HFFc6 (cell line): ENCODE measurements at places on chromosomes 3 and 15.
A peak's percentile ranks its signal among the peaks of the same experiment; 100 is the strongest.

DNA sequence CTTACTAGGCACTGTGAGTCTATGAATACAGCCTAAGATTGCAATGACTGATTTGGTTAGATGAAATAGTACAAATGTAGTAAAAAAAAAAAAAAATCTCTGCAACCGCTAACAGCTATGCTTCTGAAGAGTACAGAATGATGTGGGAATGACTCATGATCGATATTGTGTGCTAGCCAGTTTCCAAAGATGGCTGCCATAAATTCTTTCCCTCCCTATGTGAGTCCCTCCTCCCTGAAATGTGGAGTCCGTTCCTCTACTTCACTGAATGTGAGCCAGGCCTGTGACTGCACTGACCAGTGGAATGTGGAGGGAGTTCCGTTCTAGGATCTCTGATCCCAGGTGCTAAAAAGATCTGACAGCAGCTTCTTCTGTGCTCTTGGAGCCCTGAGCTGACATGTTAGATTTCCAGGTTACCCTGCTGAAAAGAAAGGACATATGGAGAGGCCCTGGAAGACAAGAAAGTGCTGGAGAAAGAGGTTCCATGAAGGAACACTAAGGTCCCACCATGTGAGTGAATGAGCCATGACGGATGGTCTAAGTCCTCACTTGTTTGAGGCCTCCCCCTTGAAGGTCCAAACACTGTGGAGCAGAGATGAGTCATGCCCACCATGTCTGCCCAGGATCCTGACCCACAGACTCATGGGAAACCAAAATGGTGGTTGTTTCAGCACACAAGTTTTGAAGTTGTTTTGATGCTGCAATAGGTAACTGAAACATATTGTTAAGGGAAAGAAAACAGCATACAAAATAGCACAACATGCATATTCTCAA, 46.3 kb downstream of the DGKG start:
- peak; percentile 46 for DNase-seq
- H3K36me3 ChIP-seq = no peaks in the 10 kb centered on the region
- H3K27ac ChIP-seq = no peak overlapping the region
- H3K4me3 ChIP-seq = no peak overlapping the region
- H3K4me1 ChIP-seq = peaks cover 24% of the 10 kb centered on the region

- no peaks in the 10 kb centered on the region for H3K4me1 ChIP-seq
- H3K36me3 ChIP-seq = no peaks in the 10 kb centered on the region
- H3K4me3 ChIP-seq = no peak overlapping the region
- no peak for DNase-seq
- peaks cover 8% of the 10 kb centered on the region for H3K27me3 ChIP-seq
Observed at GRCh38 chr3:46200211-46200610, 7.9 kb downstream of the CCR1 start.

- H3K27ac ChIP-seq = no peak overlapping the region
- no peak for DNase-seq
- H3K27me3 ChIP-seq = peaks cover 48% of the 10 kb centered on the region
- no peaks in the 10 kb centered on the region for H3K36me3 ChIP-seq
Observed at GRCh38 chr3:46659285-46659684, 34.2 kb downstream of the ALS2CL start.

- H3K4me3 ChIP-seq = no peak overlapping the region
- H3K27ac ChIP-seq = no peak overlapping the region
- H3K4me1 ChIP-seq = no peaks in the 10 kb centered on the region
- H3K27me3 ChIP-seq = no peaks in the 10 kb centered on the region
- H3K36me3 ChIP-seq = no peaks in the 10 kb centered on the region
- DNase-seq = no peak
Observed at GRCh38 chr3:62755285-62755684, 119.9 kb downstream of the CADPS start.

GRCh38 chr3:50352781-50353180, 2.1 kb downstream of the CYB561D2 start:
- peak overlapping the region; percentile 45 for H3K27ac ChIP-seq
- H3K4me3 ChIP-seq = no peak overlapping the region
- peaks cover 48% of the 10 kb centered on the region for H3K4me1 ChIP-seq
- peak; percentile 53 for DNase-seq

DNA sequence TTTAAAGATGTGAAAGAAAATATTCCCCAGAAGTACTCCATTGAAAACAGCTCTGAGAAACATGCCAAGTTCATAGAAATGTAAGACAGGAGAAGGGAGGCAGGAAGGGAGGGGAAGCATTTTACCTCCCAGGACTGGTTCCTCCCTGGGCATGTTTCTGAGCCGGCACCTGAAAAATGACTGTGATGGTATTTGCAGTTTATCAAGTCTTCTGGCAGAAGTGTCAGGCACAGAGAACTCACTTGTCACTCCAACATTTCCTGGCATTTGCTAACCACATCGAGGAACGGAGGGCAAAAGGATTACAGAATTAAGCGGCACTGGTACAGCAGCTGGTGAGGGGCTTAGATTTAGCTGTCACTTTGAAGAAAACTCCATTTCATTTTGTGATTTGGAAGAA, 1054.0 kb downstream of the TUSC7 start:
- no peak overlapping the region for H3K4me3 ChIP-seq
- no peak for DNase-seq

DNA sequence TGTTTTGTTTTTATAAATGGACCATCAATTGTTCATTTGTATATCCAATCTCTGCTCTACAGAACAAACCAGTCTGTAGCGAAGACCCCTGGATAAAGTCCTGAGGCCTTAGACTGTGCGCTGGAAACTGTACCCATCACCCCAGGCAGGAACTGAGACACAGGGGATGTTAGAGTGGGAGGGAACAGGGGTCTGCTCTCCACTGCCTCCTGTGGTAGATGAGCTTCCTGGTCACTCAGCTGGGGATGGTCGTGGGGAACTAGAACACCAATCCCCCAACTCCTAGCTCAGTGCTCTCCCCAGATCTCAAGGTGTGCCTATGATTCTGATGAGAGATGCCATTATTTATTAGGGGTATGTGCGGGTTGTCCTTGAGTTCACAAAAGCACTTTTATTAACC, 340.2 kb upstream of the IGF1R start:
- no peak overlapping the region for H3K4me3 ChIP-seq
- H3K27ac ChIP-seq = no peak overlapping the region
- DNase-seq = no peak
- peaks cover 10% of the 10 kb centered on the region for H3K27me3 ChIP-seq

DNA sequence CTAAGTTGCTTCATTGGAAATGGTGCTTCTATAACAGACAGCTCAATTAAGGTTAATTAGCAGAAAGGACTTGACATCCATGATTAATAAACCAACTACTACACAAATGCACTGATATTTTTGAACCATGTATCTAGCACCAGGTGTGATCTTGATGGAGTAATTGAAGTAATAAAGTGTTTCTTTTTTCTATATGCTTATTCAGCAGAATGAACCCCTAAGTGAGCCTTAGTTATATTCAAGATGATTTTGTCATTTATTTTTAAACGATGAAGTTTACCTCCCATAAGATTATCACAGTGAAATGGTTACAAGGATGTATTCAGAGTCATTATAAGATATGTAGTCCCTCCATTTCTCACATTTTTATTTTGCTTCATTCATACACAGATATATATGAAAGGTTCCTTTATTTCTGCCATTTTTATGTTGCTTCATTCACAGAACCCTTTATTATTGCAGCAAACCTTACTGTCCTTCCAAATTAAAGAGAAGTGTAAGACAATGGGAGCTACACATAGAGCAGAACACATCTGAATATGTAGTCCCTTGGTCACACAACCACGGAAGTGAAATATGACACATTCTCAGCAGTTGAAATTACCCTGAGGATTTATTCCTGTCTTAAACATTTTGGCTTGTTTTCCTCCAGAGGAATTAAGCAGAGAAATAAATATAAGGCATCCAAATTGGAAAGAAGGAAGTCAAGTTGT, 295.0 kb downstream of the RAP2B start:
- no peak overlapping the region for H3K27ac ChIP-seq
- no peaks in the 10 kb centered on the region for H3K27me3 ChIP-seq
- no peak for DNase-seq
- no peaks in the 10 kb centered on the region for H3K36me3 ChIP-seq
- no peak overlapping the region for H3K4me3 ChIP-seq
- no peaks in the 10 kb centered on the region for H3K4me1 ChIP-seq

DNA sequence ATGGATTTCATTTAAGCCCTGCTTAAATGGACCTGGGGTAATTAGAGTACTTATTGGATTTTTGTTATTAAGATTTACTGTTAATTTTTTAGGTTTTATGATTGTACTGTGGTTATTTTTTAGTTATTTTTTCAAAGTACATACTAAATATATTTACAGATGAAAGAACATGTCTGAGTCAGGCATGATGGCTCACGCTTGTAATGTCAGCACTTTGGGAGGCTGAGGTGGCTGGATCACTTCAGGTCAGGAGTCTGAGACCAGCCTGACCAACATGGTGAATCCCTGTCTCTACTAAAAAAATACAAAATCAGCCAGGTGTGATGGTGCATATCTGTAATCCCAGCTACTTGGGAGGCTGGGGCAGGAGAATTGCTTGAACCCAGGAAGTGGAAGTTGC, 16.2 kb upstream of the RPL24 start:
- no peak overlapping the region for H3K27ac ChIP-seq
- H3K36me3 ChIP-seq = no peaks in the 10 kb centered on the region
- no peak for DNase-seq
- H3K4me3 ChIP-seq = no peak overlapping the region
- peaks cover 12% of the 10 kb centered on the region for H3K4me1 ChIP-seq

GRCh38 chr15:49116108-49116857, 39.1 kb downstream of the COPS2 start:
- no peak overlapping the region for H3K27ac ChIP-seq
- H3K36me3 ChIP-seq = peaks cover 45% of the 10 kb centered on the region
- H3K4me3 ChIP-seq = no peak overlapping the region
- no peak for DNase-seq

- no peak overlapping the region for H3K27ac ChIP-seq
- DNase-seq = peak; percentile 22
- H3K4me3 ChIP-seq = no peak overlapping the region
- H3K27me3 ChIP-seq = no peaks in the 10 kb centered on the region
Observed at GRCh38 chr3:71201939-71202338, 381.6 kb downstream of the FOXP1 start.

DNA sequence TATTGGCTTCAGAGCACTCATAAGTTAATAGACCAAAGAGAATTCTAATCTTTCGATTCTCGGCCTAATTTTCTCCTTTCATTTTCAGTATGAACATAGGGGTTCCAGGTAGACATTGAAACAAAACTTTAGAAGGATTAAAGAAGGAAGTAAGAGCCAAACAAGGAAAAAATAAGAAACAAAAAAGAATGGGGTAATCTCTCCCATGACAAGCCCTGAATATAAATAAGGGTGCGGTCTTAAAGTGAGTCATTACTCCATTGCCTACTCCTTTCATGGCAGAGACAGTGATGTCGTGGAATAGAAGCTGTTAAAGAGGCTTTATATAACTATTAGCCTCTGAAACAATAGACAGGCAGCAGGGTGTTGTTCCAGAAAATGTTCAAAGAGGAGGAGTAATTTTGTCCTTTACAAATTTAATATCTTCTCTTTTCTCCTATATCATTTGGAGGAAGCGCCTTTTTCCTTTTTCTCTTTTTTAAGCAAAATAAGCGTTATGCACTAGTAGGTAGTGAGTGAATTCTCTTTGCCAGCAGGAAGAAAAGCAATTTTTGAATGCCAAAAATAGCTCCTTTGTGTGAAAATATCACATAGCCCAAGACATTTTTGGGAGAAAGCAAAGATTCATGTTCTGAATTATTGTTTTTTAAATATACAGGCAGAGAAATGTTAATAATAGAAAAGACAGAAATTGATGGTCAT, 607.9 kb upstream of the KCNMB2 start:
- H3K4me1 ChIP-seq = peaks cover 58% of the 10 kb centered on the region
- H3K36me3 ChIP-seq = peaks cover 6% of the 10 kb centered on the region
- DNase-seq = no peak
- no peak overlapping the region for H3K27ac ChIP-seq

DNA sequence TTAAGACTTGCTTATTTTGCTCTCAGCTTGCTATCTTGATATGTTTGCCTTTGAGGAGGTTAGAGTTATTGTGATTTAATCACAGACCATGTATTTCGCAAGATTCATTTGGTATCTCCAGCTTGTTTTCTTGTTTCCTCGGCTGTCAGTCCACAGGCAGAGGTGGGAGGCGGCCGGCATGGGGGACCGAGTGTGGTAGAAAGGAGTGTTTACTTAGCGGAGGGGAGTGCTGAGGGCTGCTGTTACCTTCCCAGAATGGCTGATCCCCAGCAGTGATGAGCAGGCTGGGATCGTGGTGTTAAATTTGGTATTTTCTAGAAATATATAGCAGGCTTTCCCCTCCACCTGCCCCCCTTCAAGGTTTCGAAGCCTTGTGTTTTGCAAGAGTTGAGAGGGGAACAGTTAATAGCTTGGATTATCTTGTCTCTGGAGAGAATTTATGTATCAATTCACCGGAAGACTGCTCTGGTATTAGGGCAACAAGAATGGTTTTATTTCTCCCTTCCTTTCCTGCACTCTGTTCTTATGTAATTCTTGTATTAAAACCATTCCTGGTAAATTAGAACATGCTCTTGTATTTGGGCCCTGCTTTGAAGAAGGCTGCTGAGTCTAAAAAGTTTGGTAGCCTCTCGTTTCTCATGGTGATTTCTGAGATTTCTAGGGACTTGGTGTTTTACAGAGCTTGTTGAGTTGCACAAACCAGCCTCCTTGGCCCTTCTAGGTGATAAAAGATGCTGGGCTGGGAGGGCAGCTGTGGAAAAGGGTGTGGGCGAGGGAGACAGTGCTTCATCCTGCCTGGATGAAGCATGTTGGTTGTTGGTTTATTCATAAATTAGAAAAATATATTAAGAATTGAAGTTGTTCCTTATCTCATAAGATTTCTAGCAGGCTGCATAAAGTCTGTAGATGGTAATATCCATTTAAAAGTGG, 151.4 kb downstream of the IGF1R start:
- no peaks in the 10 kb centered on the region; the same call in none of the 2 replicates for H3K36me3 ChIP-seq
- H3K4me1 ChIP-seq = peaks cover 78% of the 10 kb centered on the region
- H3K27me3 ChIP-seq = peaks cover 1% of the 10 kb centered on the region; the same call in 1 of the 2 replicates
- no peak for DNase-seq
- H3K27ac ChIP-seq = peak overlapping the region; percentile 57

- H3K4me1 ChIP-seq = peaks cover 21% of the 10 kb centered on the region
- H3K4me3 ChIP-seq = no peak overlapping the region
- H3K27ac ChIP-seq = no peak overlapping the region
Observed at GRCh38 chr15:41975669-41976068, 3.3 kb upstream of the EHD4 start.

DNA sequence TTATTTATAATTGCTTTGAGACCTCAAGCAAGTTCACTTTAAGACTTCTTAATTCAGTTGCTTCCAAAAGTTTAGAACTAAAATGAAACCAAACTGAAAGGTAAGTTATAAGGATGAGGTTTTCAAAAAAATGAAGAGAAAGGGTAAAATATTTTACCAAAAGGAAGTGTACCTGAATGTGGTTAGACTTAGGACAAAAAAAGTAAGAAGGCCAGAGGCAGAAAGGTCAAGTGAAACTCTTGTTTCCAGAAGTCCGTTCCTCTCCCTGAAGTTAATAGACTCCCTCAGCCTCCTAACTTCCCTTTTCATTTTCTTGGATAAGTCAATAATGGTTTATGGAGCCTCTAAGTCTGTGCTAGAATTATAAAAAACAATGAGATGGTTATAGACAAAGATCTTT, 16.6 kb downstream of the BTLA start:
- peak overlapping the region; percentile 35; the same call in 1 of the 2 replicates for H3K4me3 ChIP-seq
- H3K27ac ChIP-seq = no peak overlapping the region
- peaks cover 10% of the 10 kb centered on the region; the same call in 1 of the 2 replicates for H3K27me3 ChIP-seq
- no peak for DNase-seq

GRCh38 chr3:15361494-15362214, 29.3 kb upstream of the SH3BP5 start:
- peak; percentile 75 for DNase-seq
- H3K27ac ChIP-seq = peak overlapping the region; percentile 78
- peaks cover 4% of the 10 kb centered on the region for H3K27me3 ChIP-seq
- H3K36me3 ChIP-seq = no peaks in the 10 kb centered on the region

- H3K27ac ChIP-seq = no peak overlapping the region
- H3K36me3 ChIP-seq = no peaks in the 10 kb centered on the region
- H3K27me3 ChIP-seq = no peaks in the 10 kb centered on the region; the same call in 1 of the 2 replicates
- H3K4me3 ChIP-seq = no peak overlapping the region
- no peaks in the 10 kb centered on the region for H3K4me1 ChIP-seq
- no peak for DNase-seq
Observed at GRCh38 chr3:114939920-114940319, 207.2 kb downstream of the ZBTB20 start.
